ENCODE measurements at places on chromosomes 11 and 22. TPM values are rescaled to one million over a fixed set of nuclear protein-coding genes. Genes with fewer than 3 reads are reported as not detected.

Gene DEUP1
- total RNA-seq, result not detected

- DNase-seq, result no peak
Measured at GRCh38 chr22:39894554-39895092, 1.1 kb upstream of the ENTHD1 start.

Gene RBMXL2
- not detected for total RNA-seq

DNA sequence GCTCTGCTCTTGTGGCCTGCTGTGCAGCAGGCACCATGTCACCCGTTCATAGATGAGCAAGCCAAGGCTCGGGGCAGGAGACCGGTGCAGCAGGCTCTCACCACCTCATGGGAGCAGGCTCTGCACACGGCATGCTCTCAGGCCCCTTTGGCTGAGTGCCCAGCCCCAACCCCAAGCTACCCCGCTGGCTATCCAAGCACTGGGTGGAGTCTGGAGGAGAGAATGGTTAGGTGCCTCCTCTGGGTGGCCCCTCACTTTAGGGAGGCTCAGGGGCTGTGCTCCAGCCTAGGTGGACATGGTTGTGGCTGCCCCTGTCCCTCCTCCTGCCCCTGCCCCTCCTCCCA is 199.9 kb downstream of the IGLL1 start:
- DNase-seq, result no peak

Gene CASP1
- 24.8 TPM for total RNA-seq

- no peak for DNase-seq
Measured at GRCh38 chr22:25661073-25661472, 80.9 kb upstream of the MYO18B start.

Gene RIBC2
- 6.4 TPM for total RNA-seq

- no peak for DNase-seq
Measured at GRCh38 chr11:134478176-134478575, 66.1 kb upstream of the B3GAT1 start.

GRCh38 chr11:83409891-83410290 is 123.7 kb upstream of the CCDC90B start:
- no peak for DNase-seq

Gene PRG3
- not detected for total RNA-seq
